Fibroblast of skin of right biceps (primary cell): ENCODE measurements at places on chromosomes 12 and 14.
A peak's percentile ranks its signal among the peaks of the same experiment; 100 is the strongest.

DNA sequence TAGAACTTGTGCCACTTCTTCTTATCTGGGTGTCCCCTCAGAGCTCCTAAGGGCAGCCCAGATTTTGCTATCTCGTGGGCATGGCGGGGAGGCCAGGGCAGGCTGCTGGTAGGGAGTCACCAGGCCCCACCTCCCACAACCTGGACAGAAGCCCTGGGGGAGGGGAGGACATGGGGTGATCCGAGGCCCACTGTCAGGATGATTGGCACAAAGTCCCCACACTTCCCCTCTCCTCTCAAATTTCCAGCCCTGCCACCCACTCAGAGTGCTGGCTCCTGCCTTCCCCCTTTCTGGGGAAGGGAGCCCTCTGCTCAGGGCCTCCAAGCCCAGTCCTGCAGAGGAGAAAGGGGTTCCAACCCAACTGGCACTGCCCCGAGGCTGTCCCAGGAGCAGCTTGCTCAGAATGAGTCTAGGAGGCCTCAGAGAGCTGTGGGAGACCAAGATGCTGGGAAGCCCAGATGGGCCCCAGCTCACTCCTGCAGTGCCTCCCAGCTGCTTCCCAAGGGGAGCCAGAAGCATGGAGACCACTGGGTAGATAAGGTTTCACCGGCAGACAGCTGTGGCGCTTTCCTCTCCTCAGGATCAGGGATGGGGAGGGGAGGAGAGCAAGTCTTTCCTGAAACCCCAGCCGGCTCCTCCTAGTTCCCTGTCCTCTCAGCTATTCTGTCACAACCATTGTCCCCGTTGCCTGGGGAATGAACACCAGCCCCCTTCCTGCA is 82.8 kb downstream of the B4GALNT3 start:
- no peak for DNase-seq

DNA sequence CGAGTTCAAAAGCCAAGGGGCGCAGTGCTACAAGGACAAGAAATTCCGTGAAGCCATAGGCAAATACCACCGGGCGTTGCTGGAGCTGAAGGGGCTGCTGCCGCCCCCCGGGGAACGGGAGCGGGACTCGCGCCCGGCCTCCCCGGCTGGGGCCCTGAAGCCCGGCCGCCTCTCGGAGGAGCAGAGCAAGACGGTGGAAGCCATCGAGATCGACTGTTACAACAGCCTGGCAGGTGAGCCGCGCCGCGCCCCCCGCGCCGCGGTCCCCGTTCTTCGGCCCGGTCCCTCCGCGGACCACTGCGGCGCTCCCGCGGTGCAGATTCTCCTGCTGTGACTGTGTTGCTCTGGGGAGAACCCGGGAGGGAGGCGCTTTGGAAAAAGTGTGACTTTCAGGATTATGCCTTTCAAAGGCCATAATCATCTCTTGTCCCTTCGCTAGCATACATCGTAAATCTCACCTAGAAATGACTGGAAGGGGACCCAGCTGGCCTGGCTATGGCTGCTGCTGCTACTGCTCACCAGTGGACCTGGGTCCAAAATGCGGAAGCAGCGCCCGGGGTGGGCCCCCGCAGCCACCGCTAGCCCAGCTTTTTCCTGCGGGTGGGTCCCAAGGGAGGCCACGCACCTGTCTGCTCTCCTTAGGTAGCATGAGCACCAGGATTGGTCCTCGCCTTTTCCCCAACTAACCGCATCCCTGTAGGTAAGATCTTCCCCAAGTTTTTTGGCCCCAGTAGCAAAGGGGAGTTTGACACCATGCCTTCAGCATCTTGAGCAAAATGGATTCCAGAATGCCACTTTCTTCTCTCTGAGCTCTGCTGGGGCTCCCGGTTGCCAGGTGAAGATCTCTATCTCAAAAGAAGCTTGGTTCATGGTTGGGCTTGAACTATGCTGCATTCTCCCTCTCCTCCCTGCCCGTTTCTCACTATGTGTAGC is 853 bp downstream of the TTC9 start:
- DNase-seq: no peak

DNA sequence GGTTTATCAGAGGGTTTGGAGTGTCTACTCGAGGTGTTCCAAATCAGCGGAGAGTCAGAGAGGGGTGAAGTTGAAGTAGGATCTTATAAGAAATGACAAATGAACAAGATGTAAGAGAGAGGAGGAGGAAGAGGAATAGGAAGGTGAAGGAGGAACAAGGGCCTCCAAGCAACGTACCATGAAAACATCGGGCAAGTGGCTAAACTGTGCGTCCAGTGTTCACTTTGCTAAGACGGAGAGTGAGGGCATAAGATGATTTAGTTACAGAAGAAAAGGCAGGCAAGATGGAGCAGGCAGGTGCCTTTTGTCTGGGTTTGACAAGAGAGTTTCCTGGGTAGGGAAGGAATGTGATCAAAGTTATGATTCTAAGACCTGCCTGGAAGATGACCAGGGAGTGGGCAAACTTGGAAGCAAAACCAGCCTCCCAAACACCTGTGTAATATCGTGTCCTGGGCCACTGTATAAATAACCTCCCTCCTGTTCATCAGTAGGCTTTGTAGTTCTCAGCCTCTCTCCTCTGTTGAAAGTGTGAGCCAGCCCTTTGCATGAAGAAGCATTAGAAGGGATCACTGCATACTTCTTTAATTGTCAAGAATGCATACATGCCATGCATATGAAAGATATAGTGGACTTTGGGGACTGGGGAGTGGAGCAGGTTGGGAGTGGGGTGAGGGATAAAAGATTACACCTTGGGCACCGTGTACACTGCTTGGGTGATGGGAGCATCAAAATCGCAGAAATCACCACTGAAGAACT is 111.4 kb downstream of the ZFP36L1 start:
- DNase-seq: peak; percentile 54

DNA sequence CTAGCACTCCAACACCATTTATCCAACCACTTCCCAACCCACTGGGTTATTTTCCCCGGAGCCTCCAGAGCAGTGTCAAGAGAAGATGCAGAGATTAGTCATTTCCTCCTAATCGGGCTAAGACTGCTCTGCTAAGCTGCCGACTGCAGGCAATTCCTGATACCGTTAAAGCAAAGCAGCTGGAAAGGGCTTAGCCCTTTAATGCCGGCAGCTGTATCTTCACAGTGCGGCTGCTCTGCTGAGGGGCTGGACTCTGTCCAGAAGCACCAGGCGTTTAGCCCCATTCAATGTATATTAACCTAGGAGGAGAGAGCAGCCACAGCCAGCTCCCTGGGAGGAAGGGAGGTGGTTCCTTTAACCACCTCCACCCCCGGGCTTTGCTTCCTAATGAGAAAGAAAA is 11.1 kb downstream of the AQP6 start:
- DNase-seq: peak; percentile 89

GRCh38 chr14:65336191-65336591 is 76.3 kb upstream of the FUT8 start:
- DNase-seq: peak; percentile 86

GRCh38 chr14:60915781-60916180 is 65.1 kb downstream of the TRMT5 start:
- DNase-seq: no peak

DNA sequence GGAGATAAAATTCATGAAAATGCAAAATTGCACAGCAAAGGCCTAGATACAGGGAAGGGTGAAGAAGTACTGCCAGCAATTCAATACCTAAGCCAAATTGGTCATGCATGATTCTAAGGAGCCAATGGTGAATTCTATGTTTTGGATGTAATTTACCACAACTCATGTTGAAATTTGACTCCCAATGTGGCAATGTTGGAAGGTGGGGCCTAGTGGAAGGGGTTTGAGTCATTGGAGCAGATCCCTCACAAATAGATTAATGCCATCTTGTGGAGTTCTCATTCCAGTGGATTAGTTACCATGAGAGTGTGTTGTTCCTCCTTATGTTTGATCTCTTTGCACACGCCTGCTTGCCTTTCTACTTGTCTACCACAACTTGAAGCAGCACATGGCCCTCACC is 194.0 kb upstream of the ALG10 start:
- DNase-seq: no peak

DNA sequence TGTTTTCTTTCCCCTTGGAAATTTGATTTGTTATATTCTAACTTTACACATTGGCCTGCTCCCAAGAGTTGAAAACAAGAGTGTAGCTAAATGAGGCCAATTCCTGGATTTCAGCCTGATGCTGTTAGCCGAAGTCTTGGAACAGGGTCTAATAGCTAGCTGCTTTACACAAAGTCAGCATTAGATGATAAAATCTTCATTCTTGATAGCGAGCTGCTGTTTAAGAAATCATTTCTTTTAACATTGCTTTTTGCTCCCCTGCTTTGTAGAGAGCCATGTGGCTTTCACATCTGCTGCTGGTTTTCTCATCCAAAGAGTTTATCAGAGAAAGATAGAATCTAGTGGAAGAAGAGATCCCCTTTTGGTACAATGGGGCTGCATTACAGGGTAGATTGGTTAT is 22.3 kb downstream of the FBXW8 start:
- DNase-seq: no peak

GRCh38 chr12:45670346-45671065 is 59.0 kb upstream of the ARID2 start:
- DNase-seq: peak; percentile 3

- no peak for DNase-seq
Observed at GRCh38 chr12:113097716-113098440, 37.7 kb downstream of the RASAL1 start.

- DNase-seq: peak; percentile 43
Observed at GRCh38 chr12:110104188-110105094, 19.7 kb upstream of the IFT81 start.

GRCh38 chr14:97217111-97217885 is 420.1 kb downstream of the VRK1 start:
- no peak for DNase-seq

- DNase-seq: no peak
Observed at GRCh38 chr14:105228562-105228961, 19.8 kb upstream of the BTBD6 start.

GRCh38 chr12:5369298-5369697 is 62.6 kb upstream of the NTF3 start:
- no peak for DNase-seq

DNA sequence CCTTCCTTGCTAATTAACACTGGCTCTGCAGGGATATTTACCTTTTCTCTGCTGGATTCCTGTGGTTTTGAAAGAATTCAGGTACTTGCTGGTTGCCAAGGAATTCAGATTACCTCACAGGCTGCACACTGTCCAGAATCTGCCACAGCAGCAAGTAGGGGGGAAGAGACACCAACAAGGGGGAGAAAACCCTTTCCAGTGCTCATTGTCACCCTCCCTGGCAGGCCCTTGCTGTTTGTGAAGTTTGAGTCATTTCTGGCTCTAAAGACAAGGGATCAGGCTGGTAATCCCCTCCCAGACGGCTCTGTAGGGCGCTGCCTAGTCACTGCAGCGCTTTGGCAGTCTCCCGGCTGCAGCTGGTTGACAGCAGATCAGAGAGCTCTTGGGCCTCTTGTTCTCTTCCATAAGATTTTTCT is 50.8 kb downstream of the TTLL5 start:
- peak; percentile 95 for DNase-seq

DNA sequence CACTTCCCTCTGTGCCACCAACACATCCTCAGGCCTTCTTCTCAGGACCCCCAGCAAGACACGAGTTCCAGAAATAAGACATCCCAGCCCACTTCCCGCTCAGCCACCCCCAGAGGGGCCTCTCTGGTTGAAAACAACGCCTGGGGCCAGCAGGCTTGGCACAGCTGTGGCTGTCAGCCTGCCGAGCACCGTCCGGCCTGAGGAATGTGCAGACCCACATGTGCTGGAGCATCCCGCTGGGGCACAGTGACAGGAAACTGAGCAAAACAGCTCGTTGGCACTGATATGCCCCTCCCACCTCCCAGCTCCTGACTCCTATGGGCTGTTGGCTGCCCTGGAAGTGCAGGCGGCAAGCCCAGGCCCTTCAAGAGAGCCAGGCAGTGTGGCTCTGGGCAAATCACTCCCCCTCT is 1.4 kb downstream of the SYNE3 start:
- peak; percentile 53 for DNase-seq

DNA sequence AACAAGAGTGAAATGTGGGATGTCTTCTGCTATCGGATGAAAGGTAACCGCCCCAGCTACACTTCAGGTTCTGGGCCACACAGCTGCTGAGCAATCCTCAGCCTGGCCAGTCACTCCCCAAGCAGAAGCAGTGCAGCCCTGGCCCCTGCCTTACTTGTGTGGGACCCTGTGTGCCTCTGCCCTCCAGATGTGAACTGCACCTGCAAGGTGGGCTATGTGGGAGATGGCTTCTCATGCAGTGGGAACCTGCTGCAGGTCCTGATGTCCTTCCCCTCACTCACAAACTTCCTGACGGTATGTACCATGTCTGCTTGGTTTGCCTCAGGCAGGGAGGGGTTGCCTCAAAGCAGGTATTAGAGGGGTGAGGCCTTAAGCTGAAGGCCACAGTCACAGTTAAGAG is 85.6 kb downstream of the NT5DC3 start:
- no peak for DNase-seq

DNA sequence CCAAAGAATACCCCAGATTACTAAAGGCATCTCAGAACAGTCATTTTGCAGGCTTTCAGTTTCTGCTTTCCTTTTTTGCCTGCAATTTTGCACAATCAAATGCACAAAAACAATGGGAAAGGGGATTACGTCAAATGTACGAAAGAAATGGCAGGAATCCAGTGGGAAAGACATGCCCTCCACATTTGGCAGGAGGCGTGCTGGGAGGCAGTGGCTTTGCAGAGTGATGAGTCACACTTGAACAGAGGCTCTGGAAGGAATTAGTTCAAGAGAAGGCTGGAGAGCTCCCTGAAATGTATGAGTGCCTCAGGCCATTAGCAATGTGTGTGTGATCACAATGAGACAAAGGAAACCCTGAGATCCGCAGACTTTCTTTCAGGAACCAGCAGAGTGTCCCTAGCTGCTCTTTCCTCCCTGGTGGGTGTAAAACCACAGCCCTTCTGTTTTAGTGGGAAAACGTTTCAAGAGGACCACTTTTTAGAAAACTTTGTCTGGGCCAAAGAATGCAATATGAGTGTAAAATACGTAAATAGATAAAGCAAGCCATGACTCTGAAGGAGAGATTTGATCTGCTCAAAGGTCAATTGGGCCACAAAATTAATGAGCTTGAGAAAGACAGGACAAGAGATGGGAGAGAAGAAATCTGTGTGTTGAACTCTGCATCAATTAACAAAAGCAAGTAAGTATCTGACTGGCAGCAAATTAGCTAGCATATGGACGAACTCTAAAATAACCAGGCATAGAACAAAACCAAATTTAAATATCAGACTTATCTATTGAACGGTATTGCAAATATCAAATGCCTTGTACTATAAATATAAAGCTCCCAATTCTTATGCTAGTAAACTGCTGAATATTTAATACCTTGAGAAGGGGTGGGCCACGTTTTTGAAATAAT is 155.4 kb upstream of the PDE3A start:
- DNase-seq: peak; percentile 99

DNA sequence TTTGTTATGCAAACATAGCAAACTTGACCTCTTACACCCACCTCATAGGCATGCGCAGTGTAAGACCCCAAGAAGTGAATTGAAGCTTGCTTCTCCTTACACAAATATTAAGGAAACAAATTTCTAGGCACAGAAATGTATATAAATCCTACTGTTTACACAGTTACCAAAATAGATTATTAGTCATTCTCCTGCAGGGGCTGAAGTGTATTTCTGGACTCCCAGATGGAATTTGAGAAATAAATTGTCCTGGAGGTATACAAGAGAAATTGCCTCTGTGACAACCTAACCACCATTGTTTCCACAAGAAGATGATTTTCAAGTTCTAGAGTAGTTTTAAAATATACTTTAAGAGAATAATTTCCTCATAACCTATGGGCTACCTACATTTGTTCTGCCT is 656.0 kb upstream of the MDGA2 start:
- DNase-seq: no peak
